ENCODE measurements at places on chromosomes 11 and 22.

GRCh38 chr22:38032681-38033521, 24.3 kb upstream of the PICK1 start:
- no peak for DNase-seq

- no peak for DNase-seq
Measured at GRCh38 chr11:16953663-16954062, 60.6 kb downstream of the PLEKHA7 start.

DNA sequence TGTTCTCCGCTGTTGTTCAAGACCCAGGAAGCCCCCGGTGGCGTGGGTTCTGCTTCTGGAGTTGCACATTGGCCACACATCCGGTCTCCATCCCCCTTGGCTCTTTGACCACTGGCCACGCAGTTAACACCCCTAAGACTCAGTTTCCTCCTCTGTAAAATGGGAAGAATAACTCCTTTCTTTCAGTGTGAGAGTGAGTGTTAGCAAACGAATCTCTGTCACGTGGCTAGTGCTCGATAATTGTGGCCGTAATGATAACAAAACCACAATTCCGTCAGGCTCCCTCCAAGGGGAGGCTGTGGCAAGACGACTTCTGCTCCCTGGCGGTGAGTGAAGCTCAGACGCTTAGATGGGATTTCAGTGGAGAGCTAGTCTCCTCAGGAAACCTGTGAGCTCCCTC, 315.2 kb upstream of the B3GAT1 start:
- no peak for DNase-seq

DNA sequence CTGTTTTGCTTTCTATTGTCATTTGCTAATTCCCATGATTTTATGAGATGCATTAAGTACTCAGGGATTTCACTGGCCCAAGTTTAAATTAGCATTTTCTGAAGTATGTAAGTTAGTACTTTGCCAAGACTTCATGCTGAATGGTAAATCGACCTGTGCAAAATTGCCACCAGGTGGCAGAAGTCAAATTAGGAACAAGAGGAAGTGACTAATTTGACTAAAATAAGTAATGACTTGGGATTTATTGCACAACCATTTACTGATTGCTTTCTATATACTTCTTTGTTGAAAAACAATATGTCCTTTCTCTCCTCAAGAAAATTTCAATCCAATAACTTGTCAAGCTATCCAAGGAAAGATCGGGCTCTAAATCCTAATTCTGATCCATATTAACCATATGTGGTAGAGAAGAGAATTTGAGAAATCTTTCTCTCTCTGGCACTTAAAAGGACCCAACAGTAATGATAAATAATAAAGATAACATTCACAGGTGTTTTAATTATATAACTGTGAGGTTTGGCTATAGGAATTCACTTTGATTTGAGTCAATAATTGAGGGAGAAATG, 253.7 kb upstream of the CHORDC1 start:
- no peak for DNase-seq

DNA sequence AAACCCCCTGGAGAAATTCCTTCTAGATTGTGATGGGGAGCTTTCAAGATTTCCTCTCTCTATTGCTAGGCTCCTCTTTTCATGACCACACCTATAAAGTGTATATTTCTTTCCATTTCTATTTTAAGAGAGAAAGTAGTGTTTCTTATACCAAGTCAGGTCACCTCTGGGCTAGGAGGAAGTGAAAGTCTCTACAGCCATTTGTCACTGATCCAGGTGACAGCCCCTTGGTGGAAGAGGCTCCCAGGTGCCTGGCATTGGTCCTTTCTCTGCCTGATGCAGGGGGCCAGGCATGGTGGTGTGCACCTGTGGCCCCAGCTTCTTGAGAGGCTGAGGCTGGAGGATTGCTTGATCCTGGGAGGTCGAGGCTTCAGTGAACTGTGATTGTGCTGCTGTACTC, 64.7 kb downstream of the DHCR7 start:
- DNase-seq: no peak

GRCh38 chr11:78615724-78616123, 41.1 kb upstream of the NARS2 start:
- DNase-seq: no peak

DNA sequence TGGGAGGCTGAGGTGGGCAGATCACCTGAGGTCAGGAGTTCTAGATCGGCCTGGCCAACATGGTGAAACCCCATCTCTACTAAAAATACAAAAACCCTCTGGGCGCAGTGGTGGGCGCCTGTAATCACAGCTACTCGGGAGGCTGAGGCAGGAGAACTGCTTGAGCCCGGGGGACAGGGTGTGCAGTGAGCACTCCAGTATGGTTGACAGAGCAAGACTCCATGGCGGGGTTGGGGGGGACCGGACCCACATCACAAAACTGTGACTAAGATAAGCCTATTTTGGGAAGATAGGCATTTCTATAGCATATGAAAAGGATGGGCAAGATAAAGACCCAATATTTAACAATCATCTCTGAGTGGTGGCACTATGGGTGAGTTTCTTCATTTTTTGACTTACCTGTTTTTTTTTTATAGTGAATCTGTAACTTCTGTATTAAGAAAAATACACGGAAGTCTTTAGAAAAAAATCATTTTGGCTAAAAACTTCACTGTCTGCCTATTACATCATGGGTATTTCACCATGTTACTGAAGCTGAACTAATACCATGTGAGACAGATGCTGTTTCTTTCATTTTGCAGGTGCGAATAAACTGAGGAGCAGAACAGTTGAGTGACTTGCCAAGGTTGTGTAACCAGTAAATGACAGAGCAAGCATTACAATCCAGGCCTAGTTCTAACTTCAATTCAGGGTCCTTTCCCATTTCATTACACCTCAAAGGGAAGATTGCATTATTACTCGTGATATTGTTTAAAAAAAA, 2.5 kb downstream of the CELF1 start:
- DNase-seq: no peak

DNA sequence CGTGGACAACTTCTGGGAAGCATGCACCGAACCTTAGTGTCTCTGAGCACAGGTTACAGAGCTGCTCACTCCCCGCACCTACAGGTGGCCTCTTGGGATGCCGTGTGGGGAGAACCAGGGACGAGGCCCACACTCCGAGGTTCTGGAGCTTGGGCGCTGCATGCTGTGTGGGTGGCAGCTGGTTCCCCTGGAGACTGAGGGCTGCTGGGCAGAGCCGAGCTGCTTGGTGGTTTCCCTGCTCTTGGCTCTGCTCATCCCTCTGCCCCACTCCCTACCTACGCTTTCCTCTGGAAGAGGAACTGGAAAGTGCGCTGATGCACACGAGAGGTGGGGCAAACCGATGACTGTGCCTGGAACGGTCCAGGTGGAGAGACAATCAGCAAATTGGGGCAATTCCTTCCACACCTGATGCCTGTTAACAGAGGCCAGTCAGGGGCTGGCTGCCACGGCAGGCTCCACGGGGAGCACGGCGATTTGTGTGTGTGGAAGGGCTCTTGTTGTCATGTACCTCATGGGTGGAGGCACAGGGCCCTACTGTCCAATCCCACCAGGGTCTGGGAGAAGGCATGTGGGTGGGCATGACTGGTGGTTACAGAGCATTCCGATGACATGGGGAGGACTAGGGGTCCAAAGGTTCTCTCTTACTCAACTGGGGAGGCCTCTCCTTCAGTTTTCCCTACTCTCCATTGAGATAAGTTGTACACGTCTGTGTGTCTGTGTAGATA, 60.9 kb downstream of the ST14 start:
- DNase-seq: no peak

DNA sequence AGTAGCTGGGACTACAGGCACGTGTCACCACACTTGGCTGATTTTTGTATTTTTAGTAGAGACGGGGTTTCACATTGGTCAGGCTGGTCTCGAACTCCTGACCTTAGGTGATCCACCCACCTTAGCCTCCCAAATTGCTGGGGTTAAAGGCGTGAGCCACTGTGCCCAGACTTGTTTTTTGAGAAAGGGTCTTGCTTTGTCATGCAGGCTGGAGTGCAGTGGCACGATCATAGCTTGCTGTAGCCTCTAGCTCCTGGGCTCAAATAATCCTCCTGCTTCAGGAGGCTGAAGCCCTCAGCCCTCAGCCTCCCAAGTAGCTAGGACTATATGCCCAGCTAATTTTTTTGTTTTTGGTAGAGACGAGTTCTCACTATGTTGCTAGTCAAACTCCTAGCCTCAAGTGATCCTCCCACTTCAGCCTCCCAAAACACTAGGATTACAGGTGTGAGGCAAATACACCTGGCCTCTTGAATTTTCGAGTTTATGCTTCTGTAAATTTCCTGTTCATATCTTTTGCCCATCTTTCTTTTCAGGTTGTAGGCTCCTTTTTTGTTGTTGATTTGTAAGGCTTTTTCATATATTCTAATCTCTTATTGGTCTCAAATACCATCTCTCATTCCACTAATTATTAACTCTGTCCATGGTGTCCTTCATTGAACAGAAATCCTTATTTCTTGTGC, 3.4 kb upstream of the RBM4B start:
- no peak for DNase-seq

DNA sequence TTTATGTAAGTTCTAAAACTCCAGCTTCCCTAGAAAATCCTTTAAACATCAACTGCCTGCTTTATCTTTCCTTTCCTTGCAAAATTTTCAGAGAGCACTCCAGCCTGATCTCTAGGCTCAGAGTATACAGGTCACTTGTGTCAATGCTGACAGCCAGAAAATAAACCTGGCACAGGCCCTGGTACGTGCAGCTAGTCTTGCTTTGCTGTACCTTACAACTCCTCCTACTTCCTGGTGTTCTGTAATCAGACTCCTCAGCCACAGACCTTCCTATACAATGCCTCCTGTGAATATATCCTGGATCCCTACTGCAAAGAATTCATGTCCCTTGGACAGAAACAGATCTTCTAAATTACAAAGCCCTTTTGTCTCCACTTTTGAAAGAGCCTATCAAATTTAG, 24.2 kb upstream of the TMEM123 start:
- no peak for DNase-seq

DNA sequence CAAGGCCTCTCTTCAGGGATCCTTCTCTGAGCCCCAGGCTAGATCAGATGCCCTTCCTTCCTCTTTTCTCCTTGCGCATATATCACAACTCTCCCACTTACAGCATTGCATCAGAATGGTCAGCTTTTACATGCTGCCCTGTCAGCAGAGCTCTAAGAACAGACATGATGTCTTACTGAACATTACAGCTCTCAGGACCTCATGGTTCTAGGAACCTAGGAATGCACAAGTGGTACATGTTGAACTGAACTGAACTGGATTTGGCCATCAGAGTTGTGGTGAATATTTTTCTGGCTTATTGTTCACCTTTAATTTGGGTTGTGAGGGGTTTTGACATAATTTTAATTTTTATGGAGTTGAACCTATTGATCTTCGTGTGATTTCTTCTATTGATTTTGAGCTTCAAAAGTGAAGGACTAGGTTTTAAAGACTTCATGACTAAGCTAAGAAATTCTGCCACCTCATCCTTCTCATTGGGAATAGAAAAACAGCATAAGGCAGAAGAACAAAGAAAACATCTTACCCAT, 37.7 kb upstream of the SPON1 start:
- no peak for DNase-seq

GRCh38 chr22:26842103-26842502, 184.7 kb downstream of the MIAT start:
- DNase-seq: no peak

DNA sequence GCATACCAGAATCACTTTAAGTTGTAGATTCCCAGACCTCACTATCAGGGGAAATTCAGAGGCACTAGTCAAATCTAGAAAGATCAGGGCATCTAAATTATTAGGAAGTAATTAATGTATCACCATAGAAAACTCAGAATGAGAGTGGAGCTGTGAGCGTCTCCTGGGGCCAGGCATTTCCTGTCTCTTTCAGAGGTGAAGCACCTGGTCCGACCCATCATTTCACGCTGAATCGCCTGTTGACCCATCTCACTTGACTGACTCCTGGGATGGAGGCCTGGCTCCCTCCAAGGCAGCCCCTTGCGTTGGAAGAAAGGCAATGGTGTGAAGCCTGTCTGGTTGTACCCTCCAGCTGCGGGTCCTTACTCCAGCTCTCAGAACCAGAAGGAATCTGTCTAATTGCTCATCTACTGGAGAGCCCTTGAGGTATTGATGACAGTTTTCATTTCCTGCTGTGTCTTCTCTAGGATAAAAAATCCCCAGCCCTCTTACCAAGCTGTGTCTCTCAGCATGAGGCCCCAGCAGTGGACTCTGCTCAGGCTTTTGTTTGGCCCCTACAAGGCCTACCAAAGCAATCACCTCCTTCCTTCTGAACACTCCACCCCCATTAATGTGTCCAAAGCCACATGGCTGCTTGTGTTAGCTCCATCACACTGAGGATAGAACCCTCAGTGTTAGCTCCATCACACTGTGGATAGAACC, 93.2 kb upstream of the SYT13 start:
- DNase-seq: no peak

- no peak for DNase-seq
Measured at GRCh38 chr11:113881856-113882255, 6.5 kb upstream of the USP28 start.

DNA sequence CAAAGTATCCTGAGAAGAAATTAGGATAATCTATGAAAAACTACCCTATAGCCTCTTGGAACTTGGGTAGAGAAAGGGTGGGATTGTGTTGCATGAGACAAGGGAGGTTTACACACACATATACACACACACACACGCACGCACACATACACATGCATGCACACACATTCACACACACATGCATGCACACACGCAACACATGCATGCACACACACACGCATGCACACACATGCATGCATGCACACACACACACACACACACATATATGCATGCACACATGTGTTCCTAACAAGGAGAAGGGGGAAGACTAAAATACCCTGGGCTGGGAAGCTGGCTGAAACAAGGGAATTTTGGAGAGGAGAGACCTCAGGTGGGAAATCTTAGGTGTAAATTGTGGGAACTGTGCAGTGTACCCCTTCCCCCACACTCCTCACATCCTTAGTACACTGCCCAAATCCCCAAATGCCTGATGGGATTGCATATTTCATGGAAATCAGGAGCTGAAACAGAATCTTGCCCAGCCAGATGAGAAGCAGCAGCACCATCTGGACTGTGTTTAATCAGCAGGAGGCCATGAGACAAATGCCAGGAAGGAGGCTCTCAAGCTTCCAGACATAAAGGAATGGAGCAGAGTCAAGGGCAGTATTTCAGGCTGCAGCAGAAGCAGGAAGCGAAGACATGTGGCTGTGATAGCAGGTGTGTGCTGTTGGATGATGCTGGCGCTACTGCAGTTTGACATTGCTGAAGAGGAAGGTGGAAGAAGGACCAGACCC, 14.6 kb upstream of the POLD3 start:
- DNase-seq: no peak

GRCh38 chr11:128981254-128981653, 38.6 kb upstream of the TP53AIP1 start:
- DNase-seq: no peak

- DNase-seq: no peak
Measured at GRCh38 chr11:1872267-1872985, 19.3 kb downstream of the PRR33 start.

GRCh38 chr11:72220696-72221363, 3.7 kb upstream of the INPPL1 start:
- no peak for DNase-seq

Data from stimulated activated CD4-positive, alpha-beta T cell treated with anti-CD3 and anti-CD28 coated beads, TNF-alpha, amount 100 ng/mL, for 1 hour (primary cell).